ENCODE measurements at places on chromosomes 7 and 10. TPM values are rescaled to one million over a fixed set of nuclear protein-coding genes. Genes with fewer than 3 reads are reported as not detected.

GRCh38 chr7:151246851-151247580 lies 1.5 kb downstream of the SMARCD3 start:
- no peaks in the 10 kb centered on the region for H3K36me3 ChIP-seq
- H3K4me3 ChIP-seq = peak overlapping the region; percentile 100
- DNase-seq = no peak
- peaks cover 60% of the 10 kb centered on the region for H3K4me1 ChIP-seq
- peak overlapping the region; percentile 99 for H3K27ac ChIP-seq

GRCh38 chr10:33534416-33534815 lies 199.9 kb upstream of the NRP1 start:
- H3K4me1 ChIP-seq = peaks cover 13% of the 10 kb centered on the region
- H3K36me3 ChIP-seq = no peaks in the 10 kb centered on the region
- no peak for DNase-seq
- peaks cover 24% of the 10 kb centered on the region for H3K27me3 ChIP-seq
- H3K4me3 ChIP-seq = no peak overlapping the region
- H3K27ac ChIP-seq = no peak overlapping the region

- H3K4me1 ChIP-seq = no peaks in the 10 kb centered on the region
- H3K4me3 ChIP-seq = no peak overlapping the region
- DNase-seq = no peak
- H3K27me3 ChIP-seq = no peaks in the 10 kb centered on the region
- H3K36me3 ChIP-seq = no peaks in the 10 kb centered on the region
- H3K27ac ChIP-seq = no peak overlapping the region
Measured at GRCh38 chr10:9016930-9017329, 962.4 kb downstream of the GATA3 start.

DNA sequence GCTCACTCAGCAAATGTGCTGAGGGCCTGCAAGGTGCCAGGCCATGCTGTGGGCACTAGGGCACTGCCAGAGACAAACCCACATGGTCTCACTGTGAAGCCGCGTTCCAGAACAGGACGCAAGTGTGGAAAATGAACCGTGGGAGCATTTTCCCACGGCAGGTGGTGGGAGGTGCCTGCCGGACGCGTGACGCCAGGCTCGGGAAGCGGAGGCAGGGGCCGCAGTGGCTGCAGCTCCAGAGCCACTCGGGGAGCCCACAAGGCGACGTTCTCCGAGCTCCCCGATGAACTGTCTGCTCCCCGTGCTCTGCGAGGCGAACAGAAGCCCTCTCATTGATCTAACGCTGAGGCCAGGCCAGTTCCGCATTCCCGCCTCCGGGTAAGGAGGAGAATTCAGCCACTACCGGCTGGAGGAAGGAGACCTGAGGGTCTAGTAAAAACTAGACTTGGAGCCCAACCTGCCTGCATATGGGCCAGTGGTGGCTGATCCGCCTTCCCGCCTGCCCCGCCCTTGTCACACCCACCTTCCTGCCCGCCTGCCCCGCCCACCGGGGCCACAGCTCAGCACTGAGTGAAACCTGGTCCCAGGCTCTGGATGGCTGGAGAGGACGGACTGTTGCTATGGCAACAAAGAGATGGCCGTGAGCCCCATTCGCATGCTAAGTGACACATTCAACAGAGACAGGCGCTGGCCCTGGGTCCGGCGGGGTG lies 13.1 kb downstream of the ADGRA1 start:
- H3K4me1 ChIP-seq = no peaks in the 10 kb centered on the region
- H3K27ac ChIP-seq = no peak overlapping the region
- peaks cover 5% of the 10 kb centered on the region for H3K27me3 ChIP-seq
- no peak overlapping the region for H3K4me3 ChIP-seq

GRCh38 chr7:47349401-47349800 lies 232.5 kb downstream of the TNS3 start:
- no peak for DNase-seq
- no peaks in the 10 kb centered on the region for H3K27me3 ChIP-seq
- H3K4me1 ChIP-seq = peaks cover 14% of the 10 kb centered on the region
- peaks cover 6% of the 10 kb centered on the region for H3K36me3 ChIP-seq
- H3K27ac ChIP-seq = no peak overlapping the region

- H3K27ac ChIP-seq = no peak overlapping the region
- H3K4me3 ChIP-seq = no peak overlapping the region
- H3K4me1 ChIP-seq = no peaks in the 10 kb centered on the region
- H3K36me3 ChIP-seq = peaks cover 13% of the 10 kb centered on the region
Measured at GRCh38 chr10:19825700-19826099, 9.5 kb downstream of the PLXDC2 start.

DNA sequence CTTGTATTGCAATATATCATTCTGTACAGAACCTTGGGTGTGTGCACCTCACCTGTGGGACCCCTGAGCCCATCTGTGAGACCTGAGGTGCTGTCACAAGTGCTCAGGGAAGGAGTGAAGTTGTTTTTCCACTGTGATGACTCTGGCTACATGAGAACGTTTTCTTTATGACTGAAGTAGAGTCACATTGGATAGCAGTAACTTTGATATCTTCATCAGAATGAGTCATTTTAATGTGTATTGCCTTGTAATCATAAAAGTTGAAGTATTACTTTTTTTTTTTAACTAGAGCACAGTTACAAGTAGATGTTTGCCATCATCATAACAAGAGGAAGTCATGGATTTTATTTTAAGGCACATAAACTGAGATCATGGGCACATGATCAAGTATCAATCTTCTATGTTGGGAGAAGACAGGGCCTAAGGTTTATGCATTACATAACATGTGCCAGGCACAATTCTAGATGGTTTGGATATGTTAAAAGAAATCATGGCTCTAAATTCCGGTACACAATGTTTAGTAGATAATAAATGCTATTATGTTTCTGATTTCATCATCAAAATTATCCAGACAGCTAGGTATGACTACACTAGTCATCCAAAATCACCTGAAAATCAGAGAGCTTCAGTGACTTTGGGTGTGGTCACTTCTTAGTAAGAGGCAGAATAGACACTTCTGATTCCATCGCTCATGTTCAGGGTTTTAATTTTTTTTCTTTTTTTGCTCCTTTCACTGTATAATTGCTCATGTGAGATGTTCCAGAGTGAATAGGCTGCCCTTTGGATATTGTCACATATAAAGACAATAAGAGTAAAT lies 82.7 kb upstream of the KLF6 start:
- no peaks in the 10 kb centered on the region for H3K4me1 ChIP-seq
- no peaks in the 10 kb centered on the region for H3K36me3 ChIP-seq
- H3K4me3 ChIP-seq = no peak overlapping the region
- no peak overlapping the region for H3K27ac ChIP-seq

DNA sequence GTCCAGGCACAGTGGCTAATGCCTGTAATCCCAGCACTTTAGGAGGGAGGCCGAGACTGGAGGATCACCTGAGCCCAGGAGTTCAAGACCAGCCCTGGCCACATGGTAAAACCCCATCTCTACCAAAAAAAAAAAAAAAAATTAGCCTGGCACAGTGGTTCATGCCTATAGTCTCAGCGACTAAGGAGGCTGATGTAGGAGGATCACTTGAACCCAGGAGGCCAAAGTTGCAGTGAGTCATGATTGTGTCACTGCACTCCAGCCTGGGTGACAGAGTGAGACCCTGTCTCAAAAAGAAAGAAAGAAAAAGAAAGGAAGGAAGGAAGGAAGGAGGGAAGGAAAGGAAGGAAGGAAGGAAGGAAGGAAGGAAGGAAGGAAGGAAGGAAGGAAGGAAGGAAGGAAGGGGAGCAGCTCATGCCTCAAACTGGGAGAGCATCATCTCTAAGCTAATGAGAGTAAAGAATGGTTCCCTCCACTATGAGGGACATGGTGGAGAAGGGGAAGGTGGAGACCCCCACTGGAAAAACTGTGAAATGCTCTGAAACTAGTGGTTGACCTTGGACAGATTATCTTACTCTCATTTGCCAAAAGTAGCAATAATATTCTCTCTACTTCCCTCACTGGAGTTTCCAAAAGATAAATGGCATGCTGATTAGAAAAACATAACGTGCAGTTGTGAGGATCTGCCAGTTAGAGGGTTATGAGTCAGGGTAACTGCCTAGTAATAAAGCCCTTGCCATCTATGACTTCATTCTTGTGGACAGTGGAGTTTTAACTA lies 16.8 kb downstream of the GIMAP5 start:
- H3K36me3 ChIP-seq = no peaks in the 10 kb centered on the region
- H3K4me3 ChIP-seq = no peak overlapping the region
- no peak for DNase-seq
- no peaks in the 10 kb centered on the region for H3K4me1 ChIP-seq

DNA sequence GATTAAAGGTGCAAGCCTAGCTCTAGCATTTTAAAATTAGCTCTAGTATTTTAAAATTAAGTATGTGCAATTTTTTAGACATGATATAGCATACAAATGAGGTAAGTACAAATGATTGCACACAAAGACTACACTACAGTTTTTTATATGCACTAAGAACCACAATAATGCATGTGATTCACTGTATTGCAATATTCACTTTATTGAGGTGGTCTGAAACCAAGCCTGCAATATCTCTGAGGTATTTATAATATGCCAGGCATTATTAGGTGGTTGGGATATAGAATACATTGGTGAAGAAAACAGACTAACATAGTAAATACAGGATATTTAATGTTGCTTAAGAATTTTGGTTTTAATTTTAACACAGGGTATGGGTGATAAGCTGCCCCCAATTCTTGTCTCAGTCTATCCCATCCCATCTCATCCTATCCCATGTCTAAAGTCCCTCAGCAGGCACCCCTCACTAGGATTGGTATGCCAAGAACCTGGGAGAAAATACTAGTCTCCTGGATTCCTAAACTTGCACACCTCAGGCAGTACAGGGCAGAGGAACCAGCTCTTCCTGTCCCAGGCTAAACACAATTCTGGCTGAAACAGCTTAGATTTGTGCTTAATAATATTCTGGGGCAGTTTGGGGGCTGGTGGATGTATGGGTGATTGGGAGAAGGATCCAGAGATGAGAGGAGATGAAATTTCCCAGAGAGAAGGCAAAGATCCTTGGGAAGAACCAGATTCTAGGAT lies 90.4 kb downstream of the HIPK2 start:
- H3K27ac ChIP-seq = peak overlapping the region; percentile 31
- peaks cover 39% of the 10 kb centered on the region for H3K36me3 ChIP-seq
- no peak overlapping the region for H3K4me3 ChIP-seq
- H3K4me1 ChIP-seq = peaks cover 39% of the 10 kb centered on the region
- no peak for DNase-seq

DNA sequence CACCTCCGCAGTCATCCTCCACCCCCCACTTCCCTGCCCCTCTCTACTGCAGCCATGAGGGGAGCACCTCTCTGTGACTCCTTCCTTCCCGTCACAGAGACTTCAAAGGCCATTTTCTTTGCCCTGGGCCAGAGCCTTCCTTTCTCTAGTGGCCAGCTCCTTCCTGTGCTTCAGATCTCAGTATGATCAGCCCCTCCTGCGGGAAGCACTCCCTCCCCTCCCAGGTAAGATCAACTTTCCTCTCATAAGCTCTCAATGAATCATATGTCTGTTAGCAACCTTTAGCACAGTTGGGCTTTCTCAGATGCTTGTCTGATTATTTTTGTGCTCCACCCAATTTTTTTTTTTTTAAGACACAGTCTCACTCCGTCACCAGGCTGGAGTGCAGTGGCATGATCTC lies 241.0 kb upstream of the PRSS1 start:
- H3K36me3 ChIP-seq = no peaks in the 10 kb centered on the region
- H3K27ac ChIP-seq = no peak overlapping the region
- no peak overlapping the region for H3K4me3 ChIP-seq
- H3K4me1 ChIP-seq = no peaks in the 10 kb centered on the region
- no peak for DNase-seq
- H3K27me3 ChIP-seq = peaks cover 78% of the 10 kb centered on the region

DNA sequence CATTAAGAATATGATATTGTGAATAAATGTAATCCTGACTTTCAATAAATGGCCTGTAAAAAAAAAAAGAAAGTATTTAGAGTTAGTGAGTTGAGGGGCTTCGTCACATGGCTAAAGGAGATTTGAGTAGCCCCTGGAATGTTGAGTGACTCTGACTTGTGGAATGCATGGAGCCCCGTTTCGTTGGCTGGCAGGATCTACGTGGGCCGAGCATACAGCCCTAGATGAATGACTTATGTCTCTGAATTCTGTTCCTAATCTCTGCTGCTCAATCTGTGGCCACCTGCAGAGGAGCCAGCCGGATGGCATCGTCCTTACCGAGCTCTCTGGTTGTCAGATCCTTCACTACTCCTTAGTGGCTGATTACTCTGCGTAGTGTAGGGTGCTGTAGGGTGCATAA lies 155.7 kb downstream of the MGMT start:
- no peaks in the 10 kb centered on the region for H3K27me3 ChIP-seq
- DNase-seq = no peak
- no peak overlapping the region for H3K27ac ChIP-seq

DNA sequence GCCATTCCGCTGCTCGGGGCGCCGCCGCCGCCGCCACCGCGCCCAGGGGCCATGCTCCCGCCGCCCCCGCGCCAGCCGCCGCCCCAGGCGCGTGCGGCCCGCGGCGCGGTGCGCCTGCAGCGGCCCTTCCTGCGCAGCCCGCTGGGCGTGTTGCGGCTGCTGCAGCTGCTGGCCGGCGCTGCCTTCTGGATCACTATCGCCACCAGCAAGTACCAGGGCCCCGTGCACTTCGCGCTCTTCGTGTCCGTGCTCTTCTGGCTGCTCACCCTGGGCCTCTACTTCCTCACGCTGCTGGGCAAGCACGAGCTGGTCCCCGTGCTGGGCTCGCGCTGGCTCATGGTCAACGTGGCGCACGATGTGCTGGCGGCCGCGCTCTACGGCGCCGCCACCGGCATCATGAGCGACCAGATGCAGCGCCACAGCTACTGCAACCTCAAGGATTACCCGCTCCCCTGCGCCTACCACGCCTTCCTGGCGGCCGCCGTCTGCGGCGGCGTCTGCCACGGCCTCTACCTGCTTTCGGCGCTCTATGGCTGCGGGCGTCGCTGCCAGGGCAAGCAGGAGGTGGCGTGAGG lies 383 bp downstream of the MARVELD1 start:
- H3K4me3 ChIP-seq = peak overlapping the region; percentile 99
- peak; percentile 89 for DNase-seq
- H3K27me3 ChIP-seq = no peaks in the 10 kb centered on the region
- H3K36me3 ChIP-seq = peaks cover 10% of the 10 kb centered on the region
- H3K27ac ChIP-seq = peak overlapping the region; percentile 99
- H3K4me1 ChIP-seq = peaks cover 65% of the 10 kb centered on the region

DNA sequence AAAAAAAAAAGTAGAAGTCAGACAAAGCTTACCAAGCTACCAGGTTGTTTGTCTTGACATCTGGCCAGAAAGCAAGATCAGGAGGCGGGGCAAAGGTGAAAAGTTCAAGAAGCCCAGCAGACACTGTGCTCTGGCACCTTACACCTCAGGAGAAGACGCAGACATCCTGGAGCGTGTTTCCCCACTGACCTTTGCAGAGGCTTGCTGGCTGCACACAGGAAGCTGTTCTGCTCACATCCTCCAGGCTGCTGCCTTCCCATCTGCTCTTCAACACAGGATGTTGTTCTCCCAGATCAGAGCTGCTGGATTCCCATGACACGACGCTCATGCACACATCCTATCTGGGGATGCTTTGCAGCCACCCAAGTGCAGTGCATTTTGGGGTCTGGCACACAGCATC lies 174.4 kb upstream of the KIAA1217 start:
- H3K36me3 ChIP-seq = no peaks in the 10 kb centered on the region
- H3K4me1 ChIP-seq = no peaks in the 10 kb centered on the region
- no peak for DNase-seq
- no peaks in the 10 kb centered on the region for H3K27me3 ChIP-seq
- no peak overlapping the region for H3K27ac ChIP-seq
- no peak overlapping the region for H3K4me3 ChIP-seq

GRCh38 chr7:85974176-85974575 lies 669.5 kb upstream of the GRM3 start:
- no peak overlapping the region for H3K27ac ChIP-seq
- no peaks in the 10 kb centered on the region for H3K36me3 ChIP-seq
- no peak overlapping the region for H3K4me3 ChIP-seq
- peaks cover 8% of the 10 kb centered on the region for H3K27me3 ChIP-seq

GRCh38 chr10:128950916-128951275 lies 516.1 kb upstream of the MGMT start:
- H3K27ac ChIP-seq = no peak overlapping the region
- H3K4me3 ChIP-seq = no peak overlapping the region
- no peaks in the 10 kb centered on the region for H3K36me3 ChIP-seq
- no peaks in the 10 kb centered on the region for H3K4me1 ChIP-seq

Gene FBXO24
- total RNA-seq = 0.46 TPM

Gene CUL1
- 45.6 TPM for total RNA-seq
